AG09309 (cell line): ENCODE measurements at places on chromosomes 5 and 9.

- DNase-seq: no peak
Observed at GRCh38 chr5:143025971-143026370, 255.8 kb downstream of the ARHGAP26 start.

GRCh38 chr9:127637322-127637847, 25.3 kb downstream of the STXBP1 start:
- DNase-seq: peak; percentile 76

GRCh38 chr9:135488527-135488926, 8.9 kb downstream of the PPP1R26 start:
- DNase-seq: no peak

DNA sequence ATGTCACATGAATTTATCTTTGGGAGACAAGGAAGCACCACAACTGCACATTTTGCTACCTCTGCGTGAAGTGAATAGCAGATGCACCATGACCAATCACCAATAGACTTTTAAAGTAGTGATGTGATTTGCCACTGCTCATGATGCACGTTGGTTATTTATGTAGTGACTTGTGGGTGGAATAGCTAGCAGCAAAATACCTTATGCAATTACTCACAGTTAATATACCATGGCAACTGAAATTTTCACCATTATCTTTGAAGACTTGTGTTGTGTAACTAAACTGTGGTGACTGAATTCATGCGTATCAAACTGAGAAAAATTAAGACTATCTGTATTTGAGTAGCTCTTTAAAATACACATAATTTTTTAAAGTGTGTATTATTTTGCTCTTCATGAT, 46.2 kb upstream of the TUSC1 start:
- DNase-seq: peak; percentile 61

DNA sequence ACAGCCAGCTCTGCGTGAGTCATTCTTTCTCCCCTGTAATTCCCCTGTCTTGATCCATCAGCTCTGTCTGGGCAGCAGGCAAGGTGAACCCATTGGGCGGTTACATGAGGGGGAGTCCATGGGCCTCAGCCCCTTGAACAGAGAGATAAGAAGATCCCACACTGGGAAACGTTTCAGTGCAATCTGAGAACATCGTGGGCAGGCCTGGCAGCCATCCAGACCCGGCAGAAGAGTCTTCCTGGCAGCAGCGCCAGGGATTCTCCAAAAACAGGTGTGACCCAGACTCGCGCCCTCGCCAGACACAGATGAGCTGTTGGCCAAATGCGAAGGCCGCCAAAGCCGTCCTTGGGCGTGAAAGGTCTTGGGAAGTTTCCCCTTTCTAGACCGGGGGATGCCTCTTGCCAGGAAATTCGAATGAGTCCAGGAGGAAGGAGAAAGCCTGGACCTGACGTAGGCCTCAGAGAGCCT, 6.4 kb upstream of the SLC12A7 start:
- no peak for DNase-seq

DNA sequence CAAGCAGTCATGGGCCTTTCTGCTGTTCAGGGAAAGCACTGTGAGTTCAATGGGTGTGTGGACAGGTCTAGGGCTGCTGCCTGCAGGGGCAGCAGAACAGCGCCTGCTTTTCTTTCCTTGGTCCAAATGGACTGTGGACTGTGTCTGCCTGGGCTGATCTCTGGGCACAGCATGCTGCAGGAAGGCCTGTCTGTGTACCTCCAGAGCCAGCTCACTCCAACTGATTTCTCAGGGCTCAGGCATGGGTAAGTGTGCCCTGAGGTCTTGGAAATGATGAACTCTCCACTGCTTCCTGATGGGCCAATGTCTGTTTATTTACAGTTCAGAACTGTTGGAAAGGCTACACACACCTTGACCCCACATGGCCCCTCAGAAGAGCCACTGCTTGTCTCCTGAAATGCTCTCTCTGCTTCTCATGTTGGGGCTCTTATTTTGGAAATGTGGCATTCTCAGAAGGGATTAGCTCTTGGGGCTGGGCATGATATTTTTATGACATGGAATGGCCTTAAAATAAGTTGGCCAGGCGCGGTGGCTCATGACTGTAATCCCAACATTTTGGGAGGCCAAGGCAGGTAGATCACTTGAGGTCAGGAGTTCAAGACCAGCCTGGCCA, 27.0 kb downstream of the SLC22A4 start:
- no peak for DNase-seq

- no peak for DNase-seq
Observed at GRCh38 chr9:124330011-124330697, 72.4 kb downstream of the NEK6 start.

DNA sequence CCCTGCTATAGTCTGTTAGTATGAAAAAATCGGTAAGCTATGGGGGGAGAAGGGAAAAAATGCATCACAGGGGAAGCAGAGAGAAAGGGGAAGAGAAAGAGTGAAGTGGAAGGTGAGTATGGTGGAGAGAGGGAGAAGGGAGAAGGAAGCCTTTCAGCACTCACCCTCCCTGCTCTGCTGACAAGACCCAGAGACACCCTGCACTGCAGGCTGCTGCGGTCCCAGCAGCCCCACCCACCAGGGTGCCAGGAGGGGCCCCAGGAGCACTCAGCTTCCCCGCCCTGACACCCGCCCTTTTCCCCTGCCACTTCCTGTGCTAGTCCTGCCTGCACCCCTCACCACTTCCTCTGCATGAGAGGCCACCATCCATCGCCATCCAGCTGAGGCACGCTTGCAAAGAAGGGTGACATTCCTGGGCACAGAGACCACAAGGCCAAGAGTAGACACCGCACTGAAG, 12.7 kb downstream of the STK10 start:
- DNase-seq: no peak

DNA sequence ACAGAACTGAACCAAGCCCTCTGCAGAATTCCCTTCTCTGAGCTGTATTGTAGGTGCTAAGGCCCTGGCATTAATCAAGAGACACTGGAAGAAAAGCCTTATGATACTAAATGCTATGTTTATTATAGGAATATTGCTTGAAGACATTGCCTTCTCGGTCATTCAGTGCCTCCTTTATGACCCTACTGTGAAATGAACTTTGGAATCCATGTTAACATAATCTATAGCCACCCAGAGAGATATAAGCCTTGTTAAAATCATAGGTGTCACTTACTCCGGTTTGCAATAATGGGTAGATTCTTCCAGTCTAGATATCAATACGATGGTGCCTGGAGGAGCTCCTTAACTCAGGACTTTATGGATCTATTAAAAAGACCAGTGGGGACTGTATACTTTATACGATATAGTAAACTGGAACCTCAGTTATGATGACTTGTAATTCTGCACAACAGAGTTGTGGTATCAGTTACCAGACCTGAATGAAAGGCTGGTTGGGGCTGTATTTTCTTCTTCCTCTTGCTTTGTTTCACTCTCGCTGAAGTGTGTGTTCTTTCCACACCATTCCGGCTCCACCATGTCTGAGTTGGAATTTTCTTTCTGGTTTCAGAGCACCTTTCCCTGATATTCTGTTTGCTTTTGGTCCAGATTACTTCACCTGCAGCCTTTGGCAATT, 154.5 kb downstream of the DROSHA start:
- DNase-seq: no peak

DNA sequence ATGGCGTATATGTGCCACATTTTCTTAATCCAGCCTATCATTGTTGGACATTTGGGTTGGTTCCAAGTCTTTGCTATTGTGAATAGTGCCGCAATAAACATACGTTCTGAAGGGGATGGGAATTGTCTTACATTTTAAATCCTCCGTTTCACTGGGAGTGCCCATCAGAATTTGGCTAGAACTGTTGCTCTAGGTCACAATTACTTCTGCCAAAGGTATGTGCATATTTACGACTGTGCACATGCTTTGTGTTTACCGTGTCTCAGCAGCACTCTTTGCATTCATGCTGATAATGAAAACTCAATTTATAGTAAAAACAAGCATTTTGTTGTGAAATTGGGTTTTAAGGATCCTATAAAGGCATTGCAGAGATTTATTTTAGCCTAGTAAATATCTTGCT, 151.9 kb upstream of the ZNF618 start:
- DNase-seq: no peak

DNA sequence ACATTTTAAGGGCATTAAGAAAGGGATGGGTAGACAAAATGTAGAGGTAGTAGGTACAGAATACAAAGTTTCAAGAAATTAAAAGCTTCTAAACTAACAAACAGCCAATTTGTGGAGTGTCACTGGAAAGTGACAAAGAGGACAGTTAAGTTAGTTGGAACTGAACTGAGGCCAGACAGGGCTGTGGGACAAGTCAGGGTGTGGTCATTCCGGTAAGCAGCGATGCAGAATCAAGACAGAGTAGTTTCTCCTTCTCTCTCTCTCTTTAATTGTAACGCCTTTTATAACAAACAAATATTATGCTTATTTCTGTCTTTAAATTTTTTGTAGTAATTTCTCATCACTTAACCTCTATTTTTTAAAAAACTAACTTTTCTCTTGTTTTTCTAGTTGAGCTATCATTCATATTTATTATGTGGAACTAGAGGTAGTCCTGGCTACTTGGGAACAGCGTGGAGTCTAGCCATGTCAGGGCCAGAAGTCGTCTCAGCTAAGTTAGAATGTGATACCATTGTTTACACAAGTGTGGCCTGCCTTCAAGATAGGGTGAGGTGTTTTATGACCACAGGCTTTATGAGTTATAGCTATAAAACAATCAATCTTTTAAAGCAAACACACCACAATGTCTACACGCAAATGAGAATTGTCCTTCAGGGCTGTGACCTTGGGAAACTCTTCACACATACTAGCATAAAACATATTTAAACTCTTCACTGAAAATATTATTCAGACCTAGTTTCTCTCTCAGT, 115.3 kb upstream of the CDKN2B start:
- DNase-seq: no peak

DNA sequence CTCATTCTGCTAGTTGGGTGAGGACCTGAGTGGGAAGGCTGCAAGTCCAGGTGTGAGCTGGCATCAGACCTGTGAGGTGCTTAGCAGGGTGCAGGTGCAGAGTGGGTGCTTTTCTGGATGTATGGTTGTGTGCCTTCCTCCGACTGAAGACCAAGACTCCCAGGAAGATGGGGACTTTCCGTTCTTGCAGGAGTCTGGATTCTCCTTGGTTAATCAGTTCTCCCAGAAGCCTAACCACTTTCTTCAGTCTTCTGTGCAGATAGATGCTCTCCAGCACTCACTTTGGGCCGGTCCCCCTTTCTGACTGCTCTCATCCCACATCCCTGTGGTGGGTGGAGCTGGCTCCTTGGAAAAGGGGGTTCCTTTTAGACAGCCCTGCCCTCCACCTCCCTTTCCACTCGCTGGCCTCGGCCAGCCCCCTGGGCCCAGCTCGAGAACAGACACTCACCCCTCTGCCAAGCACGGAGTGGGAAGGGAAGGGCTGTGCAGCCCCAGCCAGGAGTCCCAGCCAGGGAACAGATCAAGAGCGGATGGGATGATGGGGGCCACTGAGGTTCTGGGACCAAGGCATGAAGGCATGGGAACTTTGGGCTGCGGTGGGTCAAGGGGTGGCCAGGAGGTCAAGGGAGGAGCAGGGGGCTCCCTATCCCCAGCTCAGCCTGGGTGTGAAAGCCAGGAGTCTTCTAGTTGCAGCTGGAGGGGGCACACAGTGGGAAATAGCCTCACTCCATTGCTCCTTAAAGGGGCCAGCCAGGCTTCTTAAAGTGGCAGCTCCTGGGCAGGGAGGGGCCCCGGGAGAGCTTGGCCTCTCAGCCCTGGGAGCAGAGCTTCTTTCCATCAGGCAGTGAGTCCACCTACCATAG, 62.4 kb downstream of the FGF18 start:
- no peak for DNase-seq

GRCh38 chr5:159514229-159514810, 184.0 kb upstream of the IL12B start:
- no peak for DNase-seq

DNA sequence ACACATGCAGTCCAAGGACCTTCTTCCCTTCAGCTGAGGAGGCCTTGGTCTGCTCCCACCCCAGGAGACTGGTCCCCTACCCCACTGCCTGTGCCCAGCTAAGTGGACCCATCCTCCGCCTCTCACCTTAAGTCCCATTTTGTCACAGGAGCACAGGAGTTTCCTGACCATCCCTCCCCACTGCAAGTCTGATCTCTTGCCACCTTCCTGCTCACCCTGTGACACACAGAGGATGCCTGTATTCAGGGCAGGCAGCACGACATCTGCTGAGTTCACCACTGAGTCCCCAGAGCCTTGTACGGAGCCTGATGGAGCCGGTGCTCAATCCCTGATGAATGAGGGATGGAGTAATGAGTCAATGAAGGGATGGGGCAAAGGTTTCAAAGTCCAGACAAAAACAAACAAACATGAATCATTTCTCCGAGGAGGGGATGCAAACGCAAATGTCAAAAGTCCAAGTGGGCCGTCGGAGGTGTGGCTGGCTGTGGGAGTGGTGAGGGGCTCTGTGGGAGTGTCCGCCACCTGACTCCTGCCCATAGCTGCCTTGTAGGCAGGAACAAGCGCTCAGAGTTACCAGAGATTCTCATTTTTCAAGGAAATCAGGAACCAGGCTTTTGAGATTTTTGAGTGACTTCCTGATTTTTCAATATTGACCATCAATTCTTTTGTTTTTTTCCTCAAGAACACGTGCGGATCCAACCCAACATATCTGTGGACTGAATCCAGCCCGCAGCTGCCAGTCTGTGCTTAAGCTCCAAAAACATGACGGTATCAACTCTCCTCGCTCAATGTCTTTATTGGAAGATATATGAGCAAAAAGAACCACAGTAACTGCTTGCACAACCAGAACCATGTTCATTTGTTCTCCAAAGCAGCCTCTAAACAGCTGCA, 4.4 kb downstream of the RAPGEF1 start:
- no peak for DNase-seq

DNA sequence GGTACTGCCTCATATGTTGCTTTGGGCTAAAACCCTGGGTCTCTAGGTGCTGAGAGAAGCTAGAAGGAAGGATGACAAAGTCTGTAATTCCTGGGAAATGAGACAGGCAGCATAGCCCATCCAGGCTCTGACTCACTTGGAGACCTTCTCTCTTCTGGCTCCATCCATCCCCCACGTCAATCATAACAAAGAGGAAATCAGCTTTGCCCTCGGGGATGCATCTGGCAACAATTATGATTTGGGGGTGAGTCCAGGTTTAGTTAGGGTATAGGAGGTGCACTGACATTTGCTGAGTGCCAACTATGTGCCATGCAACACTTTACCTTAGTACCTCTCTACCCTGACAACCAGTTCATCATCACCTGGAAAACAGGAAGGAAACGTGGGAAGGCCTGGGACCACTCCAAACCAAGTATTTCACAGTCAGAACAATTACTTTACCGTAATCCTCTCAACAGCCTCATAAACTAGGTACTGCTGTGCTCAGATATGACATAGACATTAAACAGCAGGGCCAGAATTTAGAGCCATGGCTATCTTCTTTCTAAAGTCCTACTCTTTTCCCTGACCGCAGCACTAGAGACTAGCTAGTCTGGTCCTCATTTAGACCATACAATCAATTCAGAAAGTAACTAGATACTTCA, 39.1 kb upstream of the GZMA start:
- DNase-seq: no peak

GRCh38 chr5:134437340-134437846, 25.7 kb upstream of the CDKN2AIPNL start:
- no peak for DNase-seq
